ENCODE measurements at places on chromosomes 13 and 19. TPM values are rescaled to one million over a fixed set of nuclear protein-coding genes. Genes with fewer than 3 reads are reported as not detected.

Gene OR7D2
- total RNA-seq, result not detected

- no peak for DNase-seq
Observed at GRCh38 chr19:15902254-15902653, 4.4 kb upstream of the CYP4F2 start.

DNA sequence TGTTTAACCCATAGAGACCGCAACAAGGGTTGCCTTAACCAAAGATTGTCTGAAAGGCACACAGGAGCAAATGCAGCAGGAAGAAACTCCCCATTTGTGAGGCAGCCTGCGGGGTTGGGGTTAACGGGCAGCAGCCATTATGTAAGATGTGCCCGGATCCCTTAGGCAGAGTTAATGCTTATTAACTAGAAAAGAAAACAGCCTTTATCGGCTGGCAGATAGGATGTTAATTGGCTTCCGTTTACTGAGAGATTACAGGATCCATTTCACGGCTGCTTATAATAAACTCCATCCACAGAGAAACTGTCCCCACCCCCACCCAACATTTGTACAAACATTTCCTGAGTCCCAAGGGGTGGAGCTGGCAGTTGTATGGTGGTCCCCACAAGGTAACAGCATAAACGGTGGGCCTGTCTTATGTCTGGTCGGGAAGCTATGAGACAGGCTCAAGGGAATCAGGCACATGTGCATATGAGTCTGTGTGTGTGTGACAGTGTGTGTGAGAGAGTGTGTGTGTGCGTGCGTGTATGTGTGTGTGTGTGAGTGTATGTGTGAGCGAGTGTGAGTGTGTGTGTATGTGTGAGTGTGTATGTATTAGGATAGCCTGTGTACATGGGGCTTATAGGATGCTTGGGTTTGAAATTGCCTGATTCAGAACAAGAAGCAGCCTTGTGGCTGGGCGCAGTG, 10.5 kb downstream of the SLC25A42 start:
- no peak for DNase-seq

- DNase-seq, result no peak
Observed at GRCh38 chr13:31890946-31891345, 140.6 kb upstream of the FRY start.

Gene LATS2
- total RNA-seq, result 13.5 TPM

All from A172 (cell line).